ENCODE measurements at places on chromosomes 4 and X.

DNA sequence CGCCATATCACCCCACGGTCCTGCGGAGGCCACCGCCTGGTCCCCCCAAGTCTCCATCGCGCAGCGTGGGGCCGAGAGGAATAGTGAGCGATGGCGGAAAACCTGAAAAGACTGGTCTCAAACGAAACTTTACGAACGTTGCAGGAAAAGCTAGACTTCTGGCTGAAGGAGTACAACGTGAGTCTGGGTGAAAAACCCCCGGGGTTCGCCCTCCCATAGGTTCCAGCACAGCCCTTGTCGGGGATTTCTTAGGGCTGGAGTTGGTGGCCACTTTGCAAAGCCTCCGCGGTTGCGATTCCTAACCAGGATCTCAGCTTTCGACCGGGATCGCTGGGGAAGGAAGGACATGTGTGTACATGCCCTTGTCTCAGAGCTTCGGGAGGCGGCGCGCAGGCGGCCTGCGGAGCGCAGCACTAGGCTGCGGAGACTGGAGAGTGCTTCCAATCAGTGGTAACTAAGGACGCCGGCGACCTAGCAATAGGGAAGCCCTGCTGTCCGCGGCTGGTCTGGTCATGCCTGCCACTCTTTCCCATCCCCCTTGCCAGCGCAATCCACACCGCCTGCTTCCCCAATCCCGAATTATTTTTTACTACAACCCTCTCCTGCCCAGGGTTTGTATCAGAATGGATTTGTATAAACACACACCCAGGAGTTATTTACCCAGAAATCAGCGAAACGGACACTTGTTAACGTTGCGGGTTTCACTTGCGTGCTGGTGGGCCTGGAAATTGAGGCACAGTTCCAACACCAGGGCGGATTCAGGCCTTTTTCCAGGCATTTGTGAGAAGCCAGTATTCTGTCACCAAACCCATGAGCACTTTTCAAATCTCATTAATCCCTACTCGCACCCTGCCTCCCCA is 741 bp downstream of the SPATA18 start:
- DNase-seq, result no peak

DNA sequence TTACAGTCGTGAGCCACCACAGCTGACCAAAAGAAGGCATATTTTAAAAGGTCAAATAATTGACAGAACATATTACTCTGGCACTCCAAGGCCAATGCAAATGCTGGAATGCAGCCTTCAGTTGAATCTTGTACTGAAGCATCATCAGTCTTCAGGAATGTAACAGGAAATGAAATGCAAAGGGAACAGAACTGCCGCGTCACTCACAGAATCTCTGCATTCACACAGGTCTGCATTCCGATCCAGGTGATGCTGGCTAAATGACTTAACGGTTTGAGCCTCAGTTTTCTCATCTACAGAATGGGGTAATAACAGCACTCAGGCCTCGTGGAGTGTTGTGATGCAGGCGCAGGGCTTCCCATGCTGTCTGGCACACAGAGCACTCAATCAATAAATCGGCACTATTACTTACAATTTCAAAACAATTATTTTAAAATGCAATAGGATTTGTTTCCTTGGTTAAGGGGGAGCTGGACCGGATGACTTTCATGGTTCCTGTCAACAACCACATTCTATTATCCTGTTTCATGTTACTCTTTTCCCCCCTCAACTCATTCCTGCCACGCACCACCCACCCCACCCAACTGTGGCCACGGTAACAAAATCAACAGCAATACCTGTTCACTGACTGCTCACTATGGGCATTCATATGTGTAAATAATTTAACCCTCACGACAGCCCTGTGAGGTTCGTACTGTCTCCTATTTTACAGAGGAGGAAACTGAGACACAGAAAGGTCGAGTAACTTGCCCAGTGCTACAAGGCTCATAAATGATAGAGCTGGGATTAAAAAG is 32.4 kb downstream of the IGFBP7 start:
- DNase-seq, result no peak

- no peak for DNase-seq
These were observed 37.5 kb upstream of the IL13RA2 start for GRCh38 chrX:115054876-115055275.

DNA sequence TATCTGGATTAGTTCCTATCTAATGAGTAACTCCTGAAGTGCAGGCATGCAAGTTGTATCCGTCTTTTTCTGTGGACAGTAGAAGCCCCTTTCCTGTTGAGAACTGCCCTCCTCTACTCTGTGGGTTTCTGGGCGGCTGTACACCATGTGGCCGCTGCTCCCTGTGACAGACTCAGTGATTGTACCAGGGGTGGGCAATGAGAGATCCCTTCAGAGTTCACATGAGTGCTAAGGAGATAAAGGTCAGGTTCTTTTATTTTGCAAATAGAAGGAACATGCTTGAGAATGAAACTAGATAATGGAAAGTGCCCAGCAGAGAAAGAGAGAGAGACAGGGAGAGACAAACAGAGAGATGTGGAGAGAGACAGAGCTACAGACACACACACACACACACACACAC is 76.4 kb upstream of the TAPT1 start:
- no peak for DNase-seq

- DNase-seq, result no peak
These were observed 1025.5 kb downstream of the RPA4 start for GRCh38 chrX:97909245-97909644.

DNA sequence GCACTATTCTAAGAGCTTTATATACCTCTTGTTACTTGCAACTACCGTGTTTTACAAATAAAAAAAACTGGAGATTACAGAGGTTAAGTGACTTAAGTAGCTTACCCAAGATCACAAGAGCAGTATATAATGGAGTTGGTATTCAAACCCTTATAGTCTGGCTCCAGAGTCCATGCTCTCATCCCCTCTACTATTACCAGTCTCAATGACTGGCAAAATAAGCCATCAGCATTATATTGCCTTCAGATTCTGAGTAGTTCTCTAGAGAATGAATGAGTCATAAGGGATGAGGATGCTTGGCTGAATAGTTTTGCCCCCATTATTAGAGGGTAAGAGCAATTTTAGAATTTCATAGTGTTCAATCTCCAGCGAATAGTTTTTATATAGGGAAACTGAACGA is 170.1 kb upstream of the ATOH1 start:
- DNase-seq, result no peak

GRCh38 chrX:68424719-68425118 is 8.6 kb downstream of the OPHN1 start:
- DNase-seq, result no peak

DNA sequence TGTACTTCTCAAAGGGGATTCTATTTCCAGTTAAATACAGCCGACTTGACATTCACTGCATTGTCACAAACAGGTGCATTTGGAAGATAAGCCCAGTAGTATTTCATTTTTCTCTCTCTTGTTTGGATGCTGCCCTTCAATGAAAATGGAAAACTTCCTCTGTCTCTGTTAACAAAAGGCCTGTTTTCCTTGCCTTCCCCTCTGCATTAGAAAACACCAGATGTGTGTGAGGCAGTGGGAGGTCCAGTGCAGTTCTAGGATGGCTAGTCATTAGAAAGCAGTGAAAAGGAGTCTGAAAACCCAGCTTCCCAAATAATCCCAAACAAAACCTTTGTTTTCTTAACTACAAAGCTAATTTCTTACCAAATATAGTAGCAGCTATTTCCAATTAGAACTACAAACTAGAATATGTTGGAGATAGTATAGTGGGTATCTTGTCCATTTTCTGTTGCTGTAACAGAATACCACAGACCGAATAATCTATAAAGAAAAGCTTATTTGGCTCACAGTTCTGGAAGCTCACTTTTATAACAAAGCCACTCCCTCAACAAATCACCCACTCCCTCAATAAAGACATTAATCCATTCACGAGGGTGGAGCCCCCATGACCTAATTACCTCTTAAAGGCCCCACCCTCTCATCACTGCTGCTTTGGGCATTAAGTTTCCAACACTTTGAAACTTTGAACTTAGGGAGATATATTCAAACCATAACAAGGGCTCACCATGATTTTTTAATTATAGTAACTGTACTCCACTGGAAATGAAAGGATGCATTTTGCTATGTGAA is 452.1 kb upstream of the RPS6KA3 start:
- no peak for DNase-seq

DNA sequence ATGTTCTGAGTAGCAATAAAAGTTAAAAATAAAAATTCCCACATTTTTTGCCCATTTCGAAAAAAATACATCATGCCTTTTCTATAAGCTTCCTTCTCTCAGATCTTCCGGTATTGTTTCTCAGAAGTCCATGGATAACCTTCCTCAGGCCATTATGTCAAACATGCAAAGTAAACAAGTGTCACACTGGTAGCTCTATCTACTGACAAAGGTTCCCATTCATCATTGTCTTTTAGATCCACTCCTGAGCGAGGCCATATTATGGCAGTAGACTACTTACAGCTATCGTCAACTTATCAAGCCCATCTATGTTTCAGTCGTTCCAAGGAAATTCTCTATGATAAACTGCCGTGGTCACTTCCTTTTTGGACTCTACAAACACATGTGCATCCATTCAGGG is 1068.2 kb downstream of the GLUD2 start:
- no peak for DNase-seq

DNA sequence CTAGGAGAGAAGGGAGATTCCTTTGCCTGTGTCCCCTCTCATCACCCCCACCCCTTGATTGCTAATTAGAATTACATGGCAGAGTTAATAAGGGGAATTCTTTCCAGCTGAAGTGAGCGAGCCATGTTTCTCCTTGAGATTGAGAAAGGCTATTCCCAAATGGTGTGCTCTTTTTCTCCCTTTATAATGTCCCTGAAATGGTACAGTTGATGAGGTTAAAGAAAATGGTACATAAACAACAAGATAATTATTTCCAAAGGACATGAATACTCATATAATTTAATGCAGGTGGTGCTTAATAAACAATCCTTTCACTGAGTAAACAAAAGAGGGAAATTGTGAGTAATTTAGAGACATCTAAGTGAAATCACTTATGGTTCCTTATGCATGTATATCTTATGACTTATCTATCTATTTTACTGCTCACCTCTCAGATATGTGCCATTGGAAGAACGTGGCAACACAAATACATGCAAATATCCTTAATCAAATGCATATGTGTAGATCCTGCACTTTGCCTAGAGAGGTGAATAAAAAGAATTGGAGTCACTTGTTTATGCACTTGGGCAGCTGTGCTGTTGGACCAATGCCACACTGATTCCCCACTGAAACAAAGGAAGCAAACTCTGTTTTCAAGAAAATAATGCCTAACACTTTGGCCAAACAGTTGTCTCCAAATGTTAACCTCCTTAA is 106.6 kb upstream of the WDR44 start:
- no peak for DNase-seq

DNA sequence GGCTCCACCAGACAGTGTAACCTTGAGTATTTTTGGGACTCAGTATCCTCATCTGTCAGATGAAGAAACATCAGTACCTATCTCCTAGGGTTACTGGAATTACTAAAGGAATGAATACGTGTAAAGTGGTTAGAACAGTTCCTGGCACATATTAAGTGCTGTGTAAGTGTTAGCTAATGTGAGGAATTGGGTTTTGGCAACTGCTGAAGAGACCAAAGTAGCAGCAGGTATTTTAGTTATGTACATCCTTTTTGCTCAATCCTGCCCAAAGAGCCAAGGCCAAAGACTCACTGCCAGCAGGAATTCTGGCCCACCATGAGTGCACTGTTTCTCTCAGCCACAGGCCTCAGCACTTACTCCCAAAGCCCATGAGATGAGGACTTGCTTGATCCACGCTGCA is 16.7 kb upstream of the MCF2 start:
- no peak for DNase-seq

GRCh38 chr4:67152976-67153375 is 392.3 kb downstream of the CENPC start:
- DNase-seq, result no peak

- DNase-seq, result no peak
These were observed 3.6 kb downstream of the IL9R start for GRCh38 chrX:156001001-156001666.

DNA sequence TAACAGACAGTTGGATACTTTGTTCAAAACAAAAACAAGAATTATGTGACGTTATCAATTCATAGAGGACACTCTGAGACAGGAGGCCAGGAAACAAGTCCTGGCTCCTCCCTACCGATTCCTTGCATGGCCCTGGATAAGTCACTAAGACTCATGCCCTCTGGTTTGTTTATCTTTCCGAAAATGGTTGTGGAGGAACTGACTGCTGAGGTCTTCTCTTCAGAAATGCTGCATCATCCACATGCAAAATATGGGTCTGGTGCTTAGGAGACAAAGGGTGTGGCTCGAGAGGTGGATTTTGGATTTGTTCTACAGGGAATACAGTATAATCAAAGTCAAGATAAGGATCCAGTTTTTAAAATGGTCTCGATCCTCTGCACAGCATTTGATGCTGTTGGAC is 130.9 kb downstream of the RELL1 start:
- DNase-seq, result no peak

GRCh38 chrX:40671126-40671525 is 23.8 kb upstream of the CXorf38 start:
- no peak for DNase-seq

- DNase-seq, result no peak
These were observed 9.7 kb upstream of the SYP start for GRCh38 chrX:49209434-49210251.

GRCh38 chr4:130306566-130306965 is 1210.6 kb downstream of the C4orf33 start:
- no peak for DNase-seq

- DNase-seq, result no peak
These were observed 552.0 kb downstream of the STIM2 start for GRCh38 chr4:27412613-27413012.

- DNase-seq, result no peak
These were observed 12.9 kb downstream of the STIM2 start for GRCh38 chr4:26873391-26874026.

DNA sequence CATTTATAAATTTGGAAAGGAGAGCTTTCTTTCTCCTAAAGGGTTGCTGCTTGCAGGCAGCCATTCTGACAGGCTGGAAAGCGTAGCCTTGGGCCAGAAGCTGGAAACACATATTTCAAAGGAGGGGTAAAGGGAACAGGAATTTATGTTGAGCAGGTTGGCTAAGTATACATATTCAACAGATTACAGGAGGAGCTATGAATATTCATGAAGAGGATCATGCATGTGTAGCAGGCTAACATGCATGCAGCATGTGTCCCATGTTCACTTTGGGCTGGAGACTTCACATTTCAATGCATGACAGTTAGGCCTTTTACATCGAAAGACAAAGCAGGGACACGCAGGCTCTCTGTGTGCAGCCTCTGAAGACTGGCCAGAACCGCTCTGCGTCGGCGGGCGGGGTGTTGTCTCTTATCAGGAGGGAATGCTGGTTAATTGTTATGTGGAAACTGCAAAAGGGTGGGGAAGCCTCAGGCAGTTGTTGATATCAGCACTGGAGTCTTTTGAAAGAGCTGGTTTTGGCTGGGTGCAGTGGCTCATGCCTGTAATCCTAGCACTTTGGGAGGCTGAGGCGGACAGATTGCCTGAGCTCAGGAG is 31.5 kb downstream of the CASP3 start:
- no peak for DNase-seq

GRCh38 chr4:180542445-180543100 is 1700.6 kb upstream of the TENM3 start:
- no peak for DNase-seq

DNA sequence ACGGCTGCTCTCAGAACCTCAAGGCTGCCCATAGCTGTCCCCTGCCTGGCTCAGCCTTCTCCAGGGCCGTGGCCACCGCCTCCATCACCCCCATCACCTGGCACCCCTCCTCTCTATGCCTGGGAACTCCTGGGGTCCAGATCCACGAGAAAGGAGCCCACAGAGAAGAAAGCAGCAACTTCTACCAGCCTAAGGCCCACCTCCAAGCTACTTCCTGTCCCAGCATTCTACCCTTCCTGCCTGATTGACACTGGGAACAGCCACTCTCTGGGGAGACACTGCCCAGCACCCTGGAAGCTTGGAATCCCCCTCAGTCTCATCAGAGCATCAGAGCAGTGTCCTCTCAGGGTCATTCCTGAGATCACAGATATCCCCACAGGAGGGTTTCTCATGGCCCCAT is 36.9 kb upstream of the PROM1 start:
- no peak for DNase-seq
